ENCODE measurements at places on chromosomes 3 and 15.

DNA sequence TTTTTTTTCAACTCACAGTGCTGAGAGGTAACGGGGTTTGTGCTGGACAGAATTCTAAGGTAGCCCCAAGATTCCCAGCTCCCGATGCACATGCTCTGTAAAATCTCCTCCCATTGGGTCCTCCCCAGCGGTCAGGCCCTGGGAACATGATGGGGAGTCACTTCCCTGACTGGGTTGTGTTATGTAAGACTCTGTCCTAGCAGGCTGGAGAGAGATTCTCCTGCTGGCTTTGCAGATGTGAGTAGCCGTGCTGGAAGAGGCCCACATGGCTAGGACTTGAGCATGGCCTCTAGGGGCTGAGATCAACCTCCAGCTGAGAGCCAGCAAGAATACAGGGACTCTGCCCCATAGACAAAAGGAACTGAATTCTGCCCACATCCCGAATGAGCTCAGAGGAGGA is 83.7 kb upstream of the OXTR start:
- no peak for DNase-seq

DNA sequence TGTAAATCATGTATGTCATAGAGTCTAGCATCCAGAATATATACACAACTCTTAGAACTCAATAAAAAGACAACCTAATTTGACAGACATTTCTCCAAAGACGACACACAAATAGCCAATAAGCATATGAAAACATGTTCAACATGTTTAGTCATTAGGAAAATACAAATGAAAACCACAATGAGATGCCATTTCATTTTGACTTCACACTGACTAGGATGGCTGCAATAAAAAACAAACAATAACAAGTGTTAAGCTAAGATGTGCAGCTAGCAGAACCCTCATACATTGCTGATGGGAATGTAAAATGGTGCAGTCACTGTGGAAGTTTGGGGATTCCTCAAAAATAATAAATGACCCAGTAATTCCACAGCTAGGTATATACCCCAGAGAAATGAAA is 16.4 kb downstream of the SPG11 start:
- DNase-seq: no peak

- peak; percentile 71 for DNase-seq
Measured at GRCh38 chr3:156151824-156152428, 31.5 kb downstream of the KCNAB1 start.

DNA sequence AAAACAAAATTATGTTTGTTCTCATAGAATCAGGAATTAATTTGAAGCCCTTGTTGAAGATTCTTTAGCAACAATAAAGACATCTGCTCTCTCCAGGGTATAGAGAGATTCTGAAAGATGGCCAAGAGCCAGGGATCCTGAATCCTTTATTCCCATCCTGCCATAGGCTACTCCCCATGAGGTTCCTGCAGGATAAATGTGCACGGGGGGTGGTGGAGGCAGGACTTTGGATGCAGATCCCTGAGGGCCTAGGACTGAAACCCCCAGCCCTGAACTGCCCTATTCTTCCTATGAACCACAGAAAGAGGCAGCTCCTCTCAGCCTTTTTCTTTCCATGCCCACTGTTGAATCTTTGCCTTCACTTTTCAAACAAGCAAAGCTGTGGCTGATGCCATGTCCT is 17.1 kb downstream of the TMEM108 start:
- DNase-seq: no peak

GRCh38 chr3:98573181-98573728 is 20.2 kb downstream of the CPOX start:
- no peak for DNase-seq

GRCh38 chr3:193987186-193987585 is 148.8 kb upstream of the HES1 start:
- DNase-seq: no peak

- no peak for DNase-seq
Measured at GRCh38 chr15:77411619-77411976, 8.3 kb downstream of the PEAK1 start.

DNA sequence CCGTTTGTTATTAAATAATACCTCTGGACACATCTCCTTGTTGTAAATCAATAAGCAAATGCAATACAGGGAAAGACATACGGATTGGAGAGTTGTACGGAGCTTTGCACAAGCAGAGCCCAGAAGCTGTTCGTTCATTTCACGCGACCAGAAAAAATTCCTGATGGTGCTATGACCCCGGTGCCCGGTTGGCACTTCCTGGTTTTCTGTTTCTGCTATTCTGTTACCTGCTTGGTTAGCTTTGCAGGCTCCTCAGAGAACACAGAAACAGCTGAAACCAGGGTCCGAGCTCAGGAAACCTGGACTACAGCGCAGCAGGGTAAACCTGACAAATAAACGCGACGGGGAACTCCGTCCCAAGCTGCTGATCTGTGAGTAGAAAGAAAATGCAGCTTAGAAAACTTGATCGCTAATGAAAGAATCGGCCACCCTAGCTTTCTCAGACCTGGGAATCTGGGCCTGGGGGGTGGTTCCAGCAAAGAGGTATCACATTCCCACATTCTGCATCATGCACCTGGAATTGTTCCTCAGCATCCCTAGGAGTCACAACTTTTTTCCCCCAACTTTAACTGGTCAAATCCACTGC is 845 bp downstream of the CNTN3 start:
- peak; percentile 67 for DNase-seq

DNA sequence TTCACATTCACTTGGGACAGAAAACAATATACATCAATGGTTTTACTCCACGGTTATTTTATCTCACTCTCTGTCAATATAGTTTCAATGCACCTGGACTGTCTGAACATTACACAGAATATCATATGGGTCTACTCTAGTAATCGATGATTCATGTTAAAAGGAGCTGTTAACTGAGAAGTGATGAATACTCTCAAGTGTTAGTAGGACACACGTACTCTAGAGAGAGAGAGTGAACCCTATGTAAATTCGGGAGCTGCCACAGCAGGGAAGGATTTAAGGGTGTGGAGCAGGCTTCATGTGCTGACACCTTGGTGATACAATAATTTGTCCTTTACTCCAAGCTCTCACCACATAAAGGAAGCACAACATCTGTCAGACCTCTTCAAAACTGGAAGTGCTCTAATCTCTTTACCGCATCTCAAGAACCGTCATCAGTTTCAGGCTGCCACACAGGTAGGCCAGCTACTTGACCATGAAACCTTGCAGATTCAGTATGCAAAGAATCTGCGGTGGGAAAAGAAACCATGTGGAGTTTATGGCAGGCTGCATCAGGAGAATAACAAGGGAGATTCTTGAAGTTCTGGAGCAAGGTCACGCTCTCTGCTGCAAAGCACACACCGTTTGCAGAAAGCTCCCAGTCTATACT is 199.2 kb upstream of the TMC3 start:
- no peak for DNase-seq

- peak; percentile 7 for DNase-seq
Measured at GRCh38 chr15:29127506-29128430, 141.9 kb downstream of the NSMCE3 start.

DNA sequence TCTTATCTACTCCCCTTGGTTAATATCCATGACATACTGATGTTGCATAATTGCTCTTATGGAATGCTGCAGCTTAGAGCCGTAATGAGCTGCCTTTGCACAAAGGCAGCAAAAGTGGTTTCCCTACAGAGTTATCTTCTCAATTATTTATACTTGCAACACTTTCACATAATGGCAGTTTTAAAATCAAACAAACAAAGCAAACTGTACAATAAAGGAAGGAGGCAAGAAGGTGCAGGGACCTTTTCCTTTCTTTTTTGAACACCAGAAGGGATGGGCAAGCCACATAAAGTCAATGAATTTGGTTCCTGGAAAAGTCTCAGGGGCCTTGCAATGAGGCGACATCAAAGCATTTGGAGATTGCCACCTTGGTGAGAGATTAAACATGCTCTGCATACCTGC is 188.0 kb downstream of the MEIS2 start:
- no peak for DNase-seq

DNA sequence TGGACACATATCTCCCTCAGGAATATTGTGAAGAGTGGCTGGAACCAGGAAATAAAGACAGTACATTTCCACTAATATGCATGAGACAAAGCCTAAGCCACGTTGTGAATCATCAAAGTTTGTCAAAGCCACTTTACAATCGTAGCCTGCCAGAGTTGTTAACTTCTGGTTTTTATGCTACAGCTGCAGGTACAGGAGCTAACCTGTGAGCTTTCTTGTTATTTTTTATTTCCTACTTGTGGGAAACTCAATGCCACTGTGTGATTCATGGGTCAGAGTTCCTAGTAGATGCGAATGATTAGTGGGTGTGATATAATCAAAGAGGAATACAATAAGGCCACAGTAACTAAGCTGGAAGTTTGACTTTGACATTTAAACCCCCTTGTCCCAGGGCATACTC is 44.4 kb upstream of the TEX9 start:
- no peak for DNase-seq

DNA sequence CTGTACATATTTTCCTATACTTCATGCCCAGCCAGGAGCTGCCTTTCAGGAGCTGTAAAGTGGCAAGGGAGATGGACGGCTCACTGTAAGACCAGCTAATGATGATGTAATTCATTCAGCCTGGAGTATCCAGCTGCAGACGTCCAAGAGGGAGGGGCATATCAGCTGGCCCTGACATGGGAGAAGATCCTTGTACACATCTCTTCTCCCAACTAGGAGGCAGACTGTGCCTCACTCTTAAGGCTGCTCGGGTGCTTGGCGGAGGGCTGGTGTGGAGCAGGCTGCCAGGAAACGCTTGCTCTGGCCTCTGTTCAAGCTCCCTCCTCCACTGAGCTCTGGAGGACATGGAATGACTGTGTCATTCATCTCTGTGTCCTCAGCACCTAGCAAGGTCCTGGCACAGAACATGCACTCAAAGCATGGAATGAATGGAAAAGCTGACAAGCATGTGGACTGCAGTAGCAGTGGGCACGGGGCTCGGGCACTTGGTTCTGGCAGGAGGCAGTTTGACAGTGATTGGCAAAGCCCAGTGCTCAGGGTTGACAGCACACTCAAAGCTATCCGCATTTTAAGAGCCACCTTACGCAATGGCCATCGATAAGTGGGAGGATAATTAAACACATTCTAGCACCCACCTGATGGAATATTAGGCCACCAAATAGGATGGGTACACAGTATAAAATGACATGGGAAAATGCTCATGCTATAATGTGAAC is 72.4 kb downstream of the TBC1D2B start:
- DNase-seq: peak; percentile 90

GRCh38 chr15:54859982-54860381 is 336.8 kb downstream of the RSL24D1 start:
- DNase-seq: no peak

GRCh38 chr3:197335428-197336132 is 37.2 kb upstream of the DLG1 start:
- DNase-seq: no peak

DNA sequence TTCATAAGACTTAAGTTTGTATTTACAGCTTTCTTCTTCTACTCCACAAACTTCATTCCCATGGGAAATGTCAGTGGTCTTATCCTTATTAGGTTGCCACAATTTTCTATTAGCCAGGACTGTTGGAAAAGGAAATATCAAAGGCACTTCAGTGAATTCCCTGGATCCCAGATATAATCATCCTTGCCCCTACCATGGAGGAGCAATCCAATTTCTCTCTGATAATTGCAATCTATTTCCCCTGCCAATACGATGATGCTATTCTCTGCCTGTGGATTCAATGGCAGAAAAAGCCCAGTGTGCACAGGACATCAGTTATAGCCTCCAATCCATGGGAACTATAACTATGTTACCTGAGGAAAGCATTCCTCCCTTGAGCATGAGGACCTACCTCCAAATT is 536.4 kb upstream of the UBE2E2 start:
- no peak for DNase-seq

DNA sequence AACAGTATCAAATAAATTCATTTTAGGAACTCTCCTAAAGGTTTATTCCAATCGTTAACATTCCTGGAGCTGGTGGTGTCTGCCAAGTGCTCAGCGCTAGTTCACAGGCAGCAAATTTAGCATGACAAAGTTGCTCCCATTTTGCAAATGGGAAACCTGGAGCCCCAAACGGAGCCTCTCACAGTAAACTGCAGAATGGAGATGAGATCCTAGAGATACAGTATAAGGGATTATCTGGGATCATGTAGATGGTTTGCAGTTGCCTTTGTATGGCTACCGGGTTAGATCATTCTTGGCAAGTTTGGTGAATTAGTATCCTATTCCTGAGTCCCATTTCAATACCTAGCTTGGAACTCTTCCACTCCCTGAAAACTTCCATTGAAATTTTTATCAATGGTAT is 173.7 kb downstream of the CDIN1 start:
- no peak for DNase-seq

GRCh38 chr3:186141790-186142189 is 32.9 kb upstream of the ETV5 start:
- DNase-seq: no peak

DNA sequence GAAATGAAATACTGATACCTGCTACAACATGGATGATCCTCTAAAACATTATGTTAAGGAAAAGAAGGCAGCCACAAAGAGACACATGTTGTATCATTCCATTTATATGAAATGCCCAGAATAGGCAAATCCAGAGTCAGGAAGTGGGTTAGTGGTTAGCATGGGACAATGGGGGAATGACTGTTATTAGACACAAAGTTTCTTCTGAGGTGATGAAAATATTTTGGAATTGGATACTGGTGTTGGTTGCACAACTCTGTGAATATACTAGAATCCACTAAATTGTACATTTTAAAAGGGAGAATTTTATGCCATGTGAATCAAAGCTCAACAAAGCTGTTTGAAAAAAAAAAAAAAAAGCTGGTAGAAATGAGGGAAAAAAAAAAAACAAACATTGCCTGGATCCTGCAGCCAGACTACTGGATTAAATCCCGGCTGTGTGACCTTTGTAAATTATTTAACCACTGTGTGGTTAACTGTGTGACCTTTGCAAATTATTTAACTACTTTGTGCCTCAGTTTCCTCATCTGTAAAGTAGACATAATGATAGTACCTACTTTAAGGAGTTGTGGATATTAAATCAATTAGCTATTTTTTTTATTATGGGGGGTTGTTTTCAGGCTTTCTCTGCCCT is 75.6 kb upstream of the PRICKLE2 start:
- no peak for DNase-seq

DNA sequence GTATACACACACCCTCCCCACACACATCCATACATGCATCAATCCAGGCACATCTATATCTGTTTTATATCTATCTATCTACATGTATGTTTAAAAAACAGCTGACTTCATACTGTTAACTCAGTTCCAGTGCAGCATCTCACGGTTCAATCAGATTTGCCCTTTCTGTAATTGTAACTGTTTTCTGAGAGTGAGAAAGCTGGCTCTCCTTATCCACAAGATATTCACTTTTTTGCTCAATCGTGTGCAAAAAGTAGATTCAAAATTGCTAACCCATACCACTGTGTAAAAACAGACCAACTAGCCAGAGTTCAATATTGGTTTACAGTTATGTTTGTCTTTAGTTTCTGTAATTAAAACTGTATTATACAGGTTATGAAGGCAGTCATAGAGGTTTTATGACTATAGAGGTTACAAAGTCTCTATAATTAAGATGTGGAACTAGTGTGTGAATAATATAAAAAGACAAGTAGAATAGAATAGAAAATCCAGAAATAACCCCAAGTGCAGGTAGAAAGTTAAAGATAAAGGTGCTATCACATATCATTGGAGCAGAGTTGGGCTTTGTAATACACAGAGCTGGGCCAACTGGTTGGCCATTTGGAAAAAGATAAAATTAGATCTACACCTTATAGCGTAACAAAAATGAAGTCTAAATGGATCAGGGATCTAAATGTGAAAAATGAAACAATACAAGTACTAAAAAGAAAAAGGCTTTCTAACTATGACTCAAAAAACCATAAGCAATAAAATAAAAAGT is 20.1 kb upstream of the MCF2L2 start:
- DNase-seq: no peak
